ENCODE measurements at places on chromosomes 1 and 21.

DNA sequence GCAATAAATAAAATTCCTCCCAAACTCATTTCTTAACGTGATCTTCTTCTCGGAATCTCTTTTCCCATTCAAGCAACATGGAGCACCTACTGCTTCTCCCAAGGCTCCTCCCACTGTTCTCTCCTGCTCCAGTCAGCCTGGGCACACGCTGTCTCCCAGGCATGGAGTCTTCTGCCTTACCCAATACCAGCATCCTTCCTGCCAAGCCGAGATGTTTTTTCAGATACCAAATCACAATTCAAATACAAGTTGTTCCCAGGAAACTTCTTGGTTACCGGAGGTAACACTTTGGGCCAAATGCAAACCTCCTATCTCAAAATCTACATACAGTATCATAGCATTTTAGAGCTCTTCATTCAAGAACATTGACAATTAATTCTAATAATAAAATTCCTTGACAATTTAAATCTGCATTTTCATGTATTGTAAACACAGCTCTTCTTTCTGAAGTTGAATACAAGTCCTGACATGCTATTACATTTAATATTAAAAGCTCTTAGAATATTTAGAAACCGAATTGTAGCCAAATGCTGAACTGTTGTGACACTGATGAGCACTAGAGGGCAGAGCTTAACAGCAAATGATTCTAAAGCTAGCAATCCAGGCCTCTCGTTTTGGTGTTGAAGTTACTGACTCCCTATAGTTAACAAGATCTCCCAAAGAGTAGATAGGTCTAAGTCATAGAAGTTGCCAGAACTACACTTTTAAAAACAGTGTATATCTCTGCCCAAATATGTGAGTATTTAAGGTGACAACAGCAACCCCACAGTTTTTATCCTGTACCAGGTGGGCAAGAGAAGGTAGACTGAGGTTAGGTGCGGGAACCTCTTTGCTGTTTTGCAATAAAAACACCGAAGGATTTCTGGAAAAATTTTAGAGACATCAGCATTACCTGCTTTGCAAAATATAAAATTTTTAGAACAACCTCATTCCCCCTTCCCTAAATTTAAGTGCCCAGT is 52.3 kb downstream of the BCAR3 start:
- DNase-seq: no peak

- DNase-seq: no peak
Measured at GRCh38 chr1:47940326-47940725, 56.9 kb downstream of the TRABD2B start.

- DNase-seq: no peak
Measured at GRCh38 chr1:2179283-2180013, 15.1 kb downstream of the FAAP20 start.

DNA sequence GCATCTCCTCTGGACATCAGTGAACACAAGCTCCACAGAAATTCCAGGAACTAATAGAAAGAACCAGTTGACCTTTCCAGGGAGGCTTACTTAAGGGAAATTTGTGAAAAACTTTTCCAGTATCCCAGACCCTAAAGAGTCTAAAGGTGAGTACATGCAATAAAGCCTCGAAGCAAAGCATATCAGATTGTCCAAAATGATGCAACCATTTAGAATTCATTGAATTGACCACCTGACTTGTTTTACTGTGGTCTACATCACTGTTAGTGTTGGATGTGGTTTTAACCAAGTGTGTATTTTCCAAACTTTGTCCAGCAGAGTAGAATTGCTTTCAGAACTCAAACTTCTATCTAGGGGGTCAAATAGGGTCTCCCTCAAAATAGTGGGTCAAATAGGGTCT is 76.3 kb upstream of the TIAM1 start:
- no peak for DNase-seq

GRCh38 chr21:37166733-37167132 is 93.7 kb downstream of the TTC3 start:
- DNase-seq: no peak

DNA sequence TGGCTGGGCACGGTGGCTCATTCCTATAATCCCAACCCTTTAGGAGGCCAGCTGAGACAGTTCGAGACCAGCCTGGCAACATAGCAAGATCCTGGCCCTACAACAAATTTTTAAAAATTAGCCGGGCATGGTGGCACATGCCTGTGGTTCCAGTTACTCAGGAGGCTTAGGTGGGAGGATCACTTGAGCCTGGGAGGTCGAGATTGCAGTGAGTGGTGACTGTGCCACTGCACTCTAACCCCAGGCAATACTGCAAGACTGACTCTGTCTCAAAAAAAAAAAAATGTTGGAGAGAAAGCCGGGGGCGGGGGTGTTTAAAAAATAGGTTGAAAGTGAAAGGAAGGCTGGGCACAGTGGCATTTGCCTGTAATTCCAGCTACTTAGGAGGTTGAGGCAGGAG is 16.5 kb downstream of the CLDN19 start:
- DNase-seq: no peak

- DNase-seq: no peak
Measured at GRCh38 chr1:221693087-221693486, 48.8 kb downstream of the DUSP10 start.

- no peak for DNase-seq
Measured at GRCh38 chr1:227416156-227416830, 98.0 kb upstream of the CDC42BPA start.

DNA sequence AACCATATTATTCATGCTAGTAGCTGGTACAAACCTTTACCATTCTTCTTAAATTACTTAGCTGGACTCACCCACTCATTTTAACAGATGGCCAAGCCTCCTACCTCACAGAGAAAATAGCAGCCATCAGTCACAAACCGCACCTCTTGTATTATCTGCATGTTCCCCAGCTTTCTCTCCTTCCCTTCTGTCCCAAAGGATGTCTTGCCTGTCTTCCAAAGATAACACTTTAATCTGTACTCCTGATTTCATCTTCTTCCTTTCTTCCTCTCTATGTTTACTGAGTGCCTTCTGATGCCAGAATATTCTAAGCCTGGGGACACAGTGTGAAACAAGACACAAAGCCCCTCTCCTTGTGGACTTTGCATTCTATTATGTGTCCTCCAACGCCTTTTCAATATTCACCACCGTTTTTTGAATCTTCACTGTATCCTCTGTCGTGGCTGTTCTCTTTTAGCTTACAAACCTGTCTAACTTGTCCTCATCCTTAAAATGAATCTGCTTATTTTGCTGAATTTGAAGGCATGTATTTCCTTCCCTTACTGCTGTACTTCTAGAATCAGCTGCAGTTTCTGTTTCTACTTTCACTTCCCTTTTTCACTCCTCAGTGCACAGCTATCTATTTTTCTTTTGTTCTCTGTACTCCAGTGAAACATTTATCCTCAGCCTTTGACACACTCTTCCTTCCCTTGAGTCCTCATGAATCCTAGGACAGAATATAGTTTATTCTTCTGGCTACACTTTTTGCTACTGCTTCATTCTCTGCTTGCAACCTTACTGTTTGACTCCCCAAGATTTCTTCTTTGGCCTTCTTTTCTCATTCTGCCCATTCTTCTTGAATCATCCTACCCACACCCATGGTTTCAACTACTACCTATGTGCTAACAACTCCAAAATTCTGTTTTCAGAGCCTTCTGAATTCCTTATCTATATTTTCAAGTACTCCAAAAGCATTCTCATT is 216.9 kb upstream of the SAMSN1 start:
- no peak for DNase-seq

- DNase-seq: no peak
Measured at GRCh38 chr1:224067207-224067606, 46.7 kb upstream of the FBXO28 start.

DNA sequence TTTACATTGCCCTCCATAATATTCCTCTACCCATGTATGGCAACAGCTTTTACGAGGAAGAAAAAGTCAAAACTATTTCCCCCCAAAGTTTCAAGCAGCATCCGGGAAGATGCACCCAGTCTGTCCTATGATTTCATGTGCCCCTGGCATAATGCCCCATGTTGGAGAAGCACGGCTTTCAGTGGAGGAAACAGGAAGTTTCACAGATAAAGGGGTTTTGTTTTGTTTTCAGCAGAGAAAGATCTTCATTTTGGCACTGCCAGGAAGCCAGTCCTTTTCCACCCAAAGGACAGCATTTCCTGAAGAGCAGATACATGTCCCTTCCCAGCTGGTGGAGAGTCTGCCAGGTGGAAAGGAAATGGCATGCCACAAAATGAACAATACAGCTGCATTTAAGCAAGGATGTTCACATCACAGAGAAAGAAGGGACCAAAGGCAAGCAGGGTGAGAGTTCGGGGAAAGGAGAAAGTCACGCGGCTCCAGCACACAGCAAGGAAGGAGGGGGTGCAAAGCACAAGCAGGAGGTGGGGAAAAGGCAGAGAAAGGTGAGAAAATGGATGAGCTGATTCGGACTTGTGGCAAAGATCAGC is 95.3 kb upstream of the HIVEP3 start:
- peak; percentile 47 for DNase-seq

DNA sequence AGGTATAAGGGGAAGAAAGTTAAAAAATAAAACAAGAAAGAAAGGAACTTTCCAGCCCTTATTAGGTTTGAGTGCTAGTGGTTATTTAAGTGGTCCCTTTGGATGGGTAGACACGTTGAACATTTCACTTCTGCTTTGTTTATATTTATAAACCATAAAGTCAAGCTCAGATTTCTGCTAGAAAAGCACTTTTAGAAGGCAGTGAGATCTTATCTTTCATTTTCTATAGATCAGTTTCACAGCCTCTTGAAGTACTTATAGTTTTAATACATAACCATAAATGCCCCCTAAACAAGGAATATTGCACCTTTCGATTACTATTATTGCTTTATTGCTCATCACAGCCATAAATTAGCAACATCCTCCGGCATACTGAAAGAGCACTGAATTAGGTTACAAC is 446.8 kb upstream of the PLXNA2 start:
- no peak for DNase-seq

- no peak for DNase-seq
Measured at GRCh38 chr1:81121306-81121705, 679.4 kb upstream of the ADGRL2 start.

DNA sequence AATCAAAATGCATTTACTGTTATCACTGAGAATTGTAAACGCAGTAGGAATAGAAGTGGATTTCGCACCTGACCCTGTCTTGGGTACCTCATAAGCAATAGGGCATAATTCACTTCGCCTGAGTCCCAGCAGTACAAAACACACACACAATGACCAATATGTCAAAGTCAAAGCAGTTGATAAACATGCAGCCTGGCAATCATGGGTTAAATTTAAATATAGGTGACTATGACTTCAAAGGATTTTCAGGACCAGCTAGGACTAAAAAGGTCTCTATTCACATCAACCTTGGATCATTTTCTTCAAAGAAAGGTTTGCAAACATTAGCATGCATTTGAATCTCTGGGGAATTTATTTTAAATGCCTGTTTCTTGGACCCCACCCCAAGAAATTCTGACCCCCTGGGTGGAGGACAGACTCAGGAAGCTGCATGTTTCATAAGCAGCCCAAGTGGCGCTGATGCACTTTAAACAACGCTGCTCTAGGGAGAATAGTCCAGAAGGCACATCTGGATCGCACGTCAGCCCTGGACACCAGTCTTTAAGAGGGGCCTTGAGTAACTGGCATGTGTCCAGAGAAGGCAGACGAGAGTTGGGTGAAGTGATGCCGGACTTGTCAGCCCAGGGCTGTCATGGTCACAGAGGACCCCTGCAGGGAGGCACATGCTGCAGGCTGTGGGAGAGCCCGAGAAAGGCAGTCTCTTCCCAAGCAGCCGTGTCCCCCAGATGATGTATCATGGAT is 55.7 kb upstream of the EFHD2 start:
- no peak for DNase-seq

DNA sequence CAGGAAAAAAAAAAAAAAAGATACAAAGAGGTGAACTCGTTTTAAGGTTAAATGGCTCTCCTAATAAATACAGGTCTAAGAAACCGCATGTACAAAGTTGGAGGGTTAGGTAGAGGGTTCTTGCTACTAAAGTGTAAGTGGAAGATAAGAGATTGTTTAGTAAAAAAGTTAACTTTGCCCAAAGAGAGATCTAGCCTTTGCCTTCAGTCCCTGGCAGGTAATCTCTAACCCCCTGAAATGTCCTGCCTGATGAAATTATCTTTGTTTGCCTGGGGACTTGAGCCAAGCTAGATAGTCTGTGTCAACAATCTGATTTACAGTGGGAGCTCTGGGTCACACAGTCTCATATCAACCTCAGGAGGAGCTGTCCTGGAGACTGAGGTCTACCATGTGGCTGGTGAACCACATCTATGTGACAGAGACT is 57.6 kb downstream of the TRIM33 start:
- DNase-seq: no peak

- no peak for DNase-seq
Measured at GRCh38 chr1:206742719-206743383, 27.7 kb upstream of the IL19 start.

GRCh38 chr1:77540501-77541161 is 141.8 kb downstream of the ZZZ3 start:
- DNase-seq: no peak

GRCh38 chr1:10387677-10388386 is 11.0 kb upstream of the PGD start:
- DNase-seq: no peak

- no peak for DNase-seq
Measured at GRCh38 chr1:58551186-58552140, 4.9 kb upstream of the OMA1 start.

DNA sequence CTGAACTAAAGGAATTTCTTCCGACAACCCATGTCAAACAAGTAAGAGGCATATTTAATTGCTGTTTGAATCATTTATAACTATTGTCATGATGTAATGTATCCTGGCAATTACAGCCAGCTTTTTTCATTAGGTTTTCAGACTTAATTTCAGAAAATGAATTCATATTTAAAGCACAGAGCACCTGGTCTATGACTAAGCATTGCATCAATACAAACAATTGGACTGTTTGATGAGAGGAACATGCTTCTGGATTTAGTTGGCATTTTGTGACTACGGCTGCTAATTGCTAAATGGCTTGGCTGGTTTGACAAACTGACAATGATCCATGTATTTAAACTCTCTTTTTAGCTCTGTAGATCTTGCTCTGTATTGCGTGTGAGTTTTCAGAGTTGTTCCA is 853.4 kb downstream of the NCAM2 start:
- no peak for DNase-seq

DNA sequence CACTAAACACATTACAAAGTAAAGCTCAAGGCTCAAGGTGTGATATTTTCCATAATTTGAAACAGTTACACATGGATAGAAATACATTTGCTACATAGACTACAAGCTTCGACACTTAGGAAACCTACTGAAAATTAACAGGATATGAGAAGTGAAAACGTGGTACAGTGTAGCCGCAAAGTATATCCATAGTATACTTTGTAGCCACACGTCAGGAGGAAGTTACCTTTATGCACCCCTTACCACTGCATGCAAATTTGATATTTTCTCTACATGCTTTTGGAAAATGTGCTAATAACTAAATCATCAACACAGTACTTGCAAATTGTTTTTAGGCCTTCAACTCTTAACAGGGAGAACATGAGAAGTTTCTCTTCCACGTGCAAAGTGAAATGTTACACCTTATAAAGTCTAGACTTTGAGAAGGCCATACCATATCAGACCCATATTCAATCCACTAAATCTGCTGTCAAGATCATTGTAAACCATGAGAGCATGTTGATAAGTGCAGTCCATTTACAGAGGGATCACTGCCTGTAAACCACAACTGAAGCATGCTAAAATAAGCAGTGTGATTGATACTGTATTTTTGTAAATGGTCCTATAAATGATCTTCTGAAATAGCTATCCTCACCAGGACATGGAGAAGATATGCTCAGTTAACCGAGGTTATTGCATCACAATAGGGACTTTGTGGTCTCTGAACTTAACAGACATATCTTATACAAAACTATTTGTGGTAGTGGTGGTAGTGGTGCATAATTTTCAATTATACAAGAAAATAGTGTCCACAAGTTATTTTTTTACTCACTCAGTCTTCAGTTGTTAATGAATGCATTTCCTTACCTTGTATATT is 64.7 kb downstream of the VAV3 start:
- DNase-seq: no peak
